ENCODE measurements at places on chromosomes 7 and 10. TPM values are rescaled to one million over a fixed set of nuclear protein-coding genes. Genes with fewer than 3 reads are reported as not detected.

SPAM1 gene
- total RNA-seq: not detected

KNDC1 gene
- total RNA-seq: 1.2 TPM

KIF11 gene
- 26.6 TPM for total RNA-seq

ZCCHC24 gene
- total RNA-seq: 43.5 TPM

CHN2 gene
- total RNA-seq: 14.5 TPM

FGFR2 gene
- 61.9 TPM for total RNA-seq

STAG3 gene
- total RNA-seq: 0.90 TPM

CDHR1 gene
- 0.32 TPM for total RNA-seq

UPP1 gene
- total RNA-seq: 2.4 TPM

HMX3 gene
- not detected for total RNA-seq

BTBD16 gene
- total RNA-seq: 2.6 TPM

PRSS37 gene
- not detected for total RNA-seq

TMEM60 gene
- total RNA-seq: 23.2 TPM

PTN gene
- total RNA-seq: 91.1 TPM

ACTL6B gene
- 0.69 TPM for total RNA-seq

THSD7A gene
- total RNA-seq: 30.8 TPM

UCMA gene
- total RNA-seq: not detected

GPC2 gene
- 3.7 TPM for total RNA-seq

CDC14C gene
- total RNA-seq: not detected

ELAPOR2 gene
- 14.6 TPM for total RNA-seq

POM121 gene
- total RNA-seq: 7.2 TPM

SFTPA1 gene
- not detected for total RNA-seq

LBX1 gene
- total RNA-seq: not detected

RNF133 gene
- total RNA-seq: 2.1 TPM

SPDYE2B gene
- total RNA-seq: not detected

TSPAN12 gene
- total RNA-seq: 29.4 TPM

SPDYE3 gene
- total RNA-seq: not detected

MYOF gene
- 99.1 TPM for total RNA-seq

ZMIZ1 gene
- 30.2 TPM for total RNA-seq

COL13A1 gene
- 9.2 TPM for total RNA-seq

CNPY1 gene
- total RNA-seq: 0.32 TPM

AGR3 gene
- 16.8 TPM for total RNA-seq

ABCC2 gene
- 2.3 TPM for total RNA-seq

ELFN1 gene
- 2.5 TPM for total RNA-seq

OR2A1 gene
- total RNA-seq: 0.05 TPM

ZNF727 gene
- 0.32 TPM for total RNA-seq

PRRT4 gene
- total RNA-seq: 1.4 TPM

OR2A7 gene
- total RNA-seq: 5.6 TPM

GIMAP1 gene
- total RNA-seq: 4.9 TPM
